ENCODE measurements at places on chromosomes 5 and 9.
A peak's percentile ranks its signal among the peaks of the same experiment; 100 is the strongest.

GRCh38 chr9:81850724-81851123, 77.5 kb upstream of the SPATA31D4 start:
- DNase-seq, result no peak

DNA sequence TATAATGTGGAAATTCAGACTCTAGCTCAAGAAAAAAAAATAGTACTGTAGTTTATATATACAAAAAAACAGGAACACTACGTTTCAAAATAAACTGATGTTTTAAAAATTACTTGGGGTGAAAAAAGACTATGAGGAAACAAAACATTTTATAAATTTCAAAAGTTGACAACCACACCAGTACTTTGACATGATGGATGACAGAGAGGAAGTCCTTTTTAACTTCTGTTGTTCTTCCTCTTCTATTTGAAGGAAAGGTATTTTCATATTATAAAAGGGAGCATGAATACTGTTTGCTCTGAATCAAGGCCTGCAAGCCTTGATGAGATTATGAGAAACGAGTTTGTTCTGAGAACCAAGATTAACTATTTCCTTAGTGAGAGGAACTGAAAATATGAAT, 456.9 kb downstream of the TAF11L14 start:
- DNase-seq, result no peak

GRCh38 chr5:136424835-136425584, 59.7 kb upstream of the TRPC7 start:
- DNase-seq, result peak; percentile 65

GRCh38 chr5:56161439-56161823, 71.7 kb downstream of the ANKRD55 start:
- DNase-seq, result no peak

DNA sequence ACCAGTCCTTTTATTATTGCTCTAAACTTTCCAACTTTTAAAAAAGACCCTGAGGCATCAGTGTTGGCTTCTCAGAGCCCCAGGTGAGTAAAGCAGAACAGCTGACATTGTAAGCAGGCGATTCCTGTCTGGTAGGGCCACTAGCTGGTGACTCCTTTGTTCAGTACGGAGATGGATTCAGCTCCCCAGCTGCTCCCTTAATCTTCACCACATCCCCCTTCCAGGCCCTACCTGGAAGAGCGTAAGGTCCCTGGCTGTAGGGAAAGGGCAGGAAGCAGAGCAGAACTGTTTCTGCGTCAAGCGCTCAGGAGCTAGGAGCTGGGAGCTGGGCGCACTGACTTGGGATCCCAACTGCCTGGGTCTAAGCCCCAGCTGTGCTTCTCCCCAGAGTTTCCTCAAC, 203.7 kb upstream of the TAS2R1 start:
- DNase-seq, result no peak

DNA sequence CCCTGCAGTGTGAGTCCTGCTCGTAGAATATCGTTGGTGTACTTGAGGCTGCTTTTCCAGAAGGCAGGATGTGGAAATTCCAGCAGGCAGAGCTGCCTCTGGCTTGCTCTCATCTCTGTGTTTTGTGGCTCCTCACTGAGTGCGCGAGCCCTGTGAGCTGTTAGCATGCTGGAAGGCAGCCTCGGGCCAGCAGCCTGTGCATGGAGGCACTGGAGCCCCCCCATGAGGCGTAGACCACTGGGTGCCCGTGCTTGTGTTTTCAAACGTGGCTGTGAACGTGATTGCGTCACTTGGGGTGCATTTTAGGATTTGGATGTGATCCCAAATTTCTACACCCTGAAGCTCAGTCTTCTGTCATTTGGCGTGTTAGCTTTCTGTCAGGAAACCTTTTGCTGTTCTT, 3.2 kb downstream of the WDR5 start:
- DNase-seq, result no peak

DNA sequence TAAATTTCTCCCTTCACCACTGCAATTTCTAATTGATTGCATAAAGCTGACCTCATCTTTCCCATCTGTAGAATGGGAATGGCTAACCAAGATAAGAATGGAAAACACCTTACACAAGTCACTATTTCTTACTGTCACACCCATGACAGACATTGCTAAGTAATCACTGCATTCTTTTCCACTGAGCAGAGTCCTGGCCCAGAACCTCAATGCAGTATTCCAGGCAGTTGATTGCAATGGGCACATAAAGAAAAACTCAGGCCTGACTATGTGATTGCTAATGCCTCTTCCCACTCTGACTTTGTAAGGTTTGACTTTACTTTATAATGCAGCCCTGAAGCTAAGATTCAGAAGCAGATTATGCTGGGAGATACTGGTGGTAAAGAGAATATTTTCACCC, 29.3 kb downstream of the TRIM32 start:
- DNase-seq, result no peak

GRCh38 chr5:317086-317811, 4.3 kb upstream of the AHRR start:
- peak; percentile 10 for DNase-seq

DNA sequence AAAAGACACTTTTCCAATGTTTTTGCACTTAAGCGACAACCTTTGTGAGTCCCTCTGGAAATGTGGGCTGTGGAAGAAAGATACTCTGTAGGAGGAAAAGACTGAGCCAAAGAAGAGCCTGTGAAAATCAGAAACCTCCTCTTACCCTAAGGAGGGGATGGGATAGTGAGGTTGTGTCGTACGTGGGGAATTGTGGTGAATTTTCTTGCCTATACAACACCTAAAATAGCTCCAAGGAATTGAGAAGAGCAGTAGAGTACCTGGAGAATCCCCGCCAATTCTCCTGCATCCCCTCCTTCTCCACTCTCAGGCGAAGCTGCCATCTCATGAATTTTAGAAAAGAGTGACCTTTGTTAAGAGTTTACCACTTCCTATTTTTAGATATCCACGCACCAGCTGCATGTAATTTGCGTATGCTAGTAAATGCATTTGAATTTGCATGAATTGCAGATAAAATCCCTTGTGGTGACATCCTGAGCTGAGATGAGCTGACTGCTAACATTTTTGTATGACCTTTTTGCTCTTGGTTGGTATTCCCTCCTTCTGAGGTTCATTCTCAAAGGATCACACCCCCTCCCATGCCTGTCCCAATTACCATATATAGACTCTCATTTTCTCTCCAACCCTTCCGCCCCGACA, 147.2 kb downstream of the PCSK5 start:
- no peak for DNase-seq

DNA sequence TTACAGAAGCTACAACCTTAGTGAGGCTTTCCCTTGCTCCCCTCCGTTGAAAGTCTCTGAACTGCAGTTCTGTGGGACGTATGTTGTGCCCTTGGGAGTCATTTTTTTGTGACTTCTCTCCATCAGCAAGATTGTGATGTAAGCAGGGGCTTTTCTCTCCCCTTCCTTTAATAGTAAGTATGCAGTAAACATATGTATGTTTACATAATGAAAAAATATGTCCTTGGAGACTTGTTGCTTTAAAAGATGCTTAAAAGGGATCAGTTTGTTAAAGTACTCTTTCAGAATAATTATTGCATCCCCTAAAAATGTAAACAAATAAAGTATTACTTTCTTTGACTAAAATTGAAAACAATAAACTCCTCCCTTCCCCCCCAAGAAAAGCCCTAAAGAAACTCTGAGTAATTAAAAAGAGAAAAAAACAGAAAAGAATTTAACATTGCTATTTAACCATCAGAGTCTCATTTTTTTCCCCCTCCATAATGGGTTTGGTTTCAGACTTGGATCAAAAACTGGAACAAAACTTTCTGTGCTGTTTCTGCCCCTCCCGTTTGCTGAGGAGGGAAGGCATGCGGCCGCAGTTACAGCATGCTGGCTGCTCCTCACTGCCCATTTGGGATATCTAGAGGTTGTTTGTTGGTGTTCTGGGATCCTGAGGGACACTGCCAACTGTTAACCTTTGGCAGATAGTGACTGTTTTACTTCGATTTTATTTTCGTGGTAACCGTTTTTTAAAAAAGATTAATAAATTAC, 40.2 kb downstream of the TRIO start:
- DNase-seq, result no peak

DNA sequence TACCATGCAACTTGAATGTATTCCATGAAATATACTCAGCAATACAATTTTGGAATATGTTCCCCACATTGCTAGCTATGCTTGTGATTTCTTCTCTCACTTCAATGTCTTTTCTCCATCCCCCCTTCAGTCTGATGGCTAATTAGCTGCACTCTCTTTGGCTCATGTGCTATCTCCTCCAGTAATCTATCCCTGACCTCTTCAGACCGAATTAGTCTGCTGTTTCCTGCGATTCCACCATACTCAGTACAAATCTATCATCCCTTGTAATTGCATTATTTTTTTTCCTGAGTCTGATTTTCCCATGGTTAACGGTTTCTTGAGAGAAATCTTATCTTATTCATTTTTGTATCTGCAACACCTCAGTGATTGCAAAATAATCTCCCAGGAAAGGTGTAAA, 360.7 kb upstream of the CDH10 start:
- DNase-seq, result no peak

DNA sequence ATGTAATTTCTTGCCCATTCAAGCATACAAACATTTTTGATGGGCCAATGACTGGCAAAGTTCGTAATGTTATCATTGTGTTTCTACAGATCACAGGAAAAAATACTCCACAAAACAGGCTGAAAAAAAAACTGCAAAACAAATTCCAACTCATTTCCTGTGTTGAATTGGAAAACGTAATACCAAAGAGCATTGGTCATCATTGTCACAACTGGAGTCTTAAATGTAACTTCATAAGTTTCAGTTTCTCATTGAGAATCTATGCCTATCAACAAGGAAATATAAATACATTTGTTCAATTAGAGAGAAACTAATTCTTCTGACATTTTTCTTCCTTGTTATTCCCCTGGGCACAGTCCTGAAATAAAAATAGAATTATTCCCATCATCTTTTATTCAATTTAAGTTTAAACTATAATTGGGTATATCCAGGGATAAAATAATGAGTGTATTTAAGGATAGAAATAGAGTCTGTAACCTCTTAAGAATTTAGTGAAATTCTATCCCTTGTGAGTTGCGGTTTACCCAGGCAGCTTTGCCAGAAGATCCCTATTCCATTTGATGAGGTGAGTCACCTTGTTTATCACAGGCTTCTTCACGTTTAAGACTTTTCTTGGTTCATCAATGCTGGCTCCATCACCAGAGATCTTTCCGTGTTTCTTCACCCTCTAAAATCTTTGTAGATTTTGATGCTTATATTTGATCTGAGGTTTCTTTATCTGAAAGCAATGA, 112.7 kb upstream of the ITGA1 start:
- no peak for DNase-seq

DNA sequence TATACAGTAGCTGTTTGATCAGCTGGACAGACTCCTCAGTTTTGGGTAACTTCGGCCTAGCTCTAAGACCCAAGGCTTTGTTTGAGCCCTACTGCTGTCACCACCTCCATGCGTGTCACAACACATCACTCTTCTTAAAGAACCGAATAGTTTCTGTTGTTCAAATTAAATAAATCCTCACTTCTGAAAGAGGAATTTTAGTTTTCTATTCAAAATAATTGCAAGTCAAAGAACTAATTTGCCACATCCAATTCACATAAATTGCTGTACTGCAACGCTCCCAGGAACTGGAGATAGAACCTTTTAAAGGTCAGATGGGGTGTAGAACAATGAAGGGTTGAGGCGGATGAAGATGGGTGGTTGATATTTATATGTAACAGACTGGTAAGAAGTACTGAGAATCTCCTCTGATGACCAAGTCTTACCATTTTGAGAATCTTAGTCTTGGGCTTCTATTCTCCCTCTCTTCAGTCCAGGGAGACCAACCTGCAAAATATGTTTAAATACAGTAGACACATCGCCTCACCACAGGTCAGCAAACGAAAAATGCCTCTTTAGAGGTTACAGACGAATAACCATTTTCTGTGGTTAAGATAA, 1.6 kb downstream of the NREP start:
- DNase-seq, result no peak

- no peak for DNase-seq
Measured at GRCh38 chr5:151504006-151504405, 56.6 kb downstream of the SLC36A1 start.

Measured in globus pallidus (tissue), 1 donor.